ENCODE measurements at places on chromosomes 16 and 17.

DNA sequence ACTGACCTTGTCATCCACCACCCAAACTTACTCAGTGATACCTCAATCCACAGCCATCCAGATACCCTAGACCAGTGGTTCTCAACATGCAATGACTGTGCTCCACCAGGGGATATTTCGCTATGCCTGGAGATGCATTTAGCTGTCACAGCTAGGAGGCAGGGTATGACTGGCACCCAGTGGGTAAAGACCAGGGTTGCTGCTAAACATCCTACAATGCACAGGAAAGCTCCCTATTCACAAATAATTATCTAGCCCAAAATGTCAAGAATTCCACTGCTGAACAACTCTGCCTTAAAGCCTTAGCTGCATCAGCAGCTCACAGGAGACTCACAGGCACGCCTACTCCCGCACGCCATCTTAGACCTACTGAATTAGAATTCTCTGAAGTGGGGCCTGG lies 212.6 kb downstream of the GRIN2A start:
- DNase-seq, result no peak

GRCh38 chr16:22312897-22313781 lies 15.9 kb downstream of the POLR3E start:
- no peak for DNase-seq

GRCh38 chr17:43353393-43353792 lies 45.4 kb upstream of the ARL4D start:
- DNase-seq, result no peak

DNA sequence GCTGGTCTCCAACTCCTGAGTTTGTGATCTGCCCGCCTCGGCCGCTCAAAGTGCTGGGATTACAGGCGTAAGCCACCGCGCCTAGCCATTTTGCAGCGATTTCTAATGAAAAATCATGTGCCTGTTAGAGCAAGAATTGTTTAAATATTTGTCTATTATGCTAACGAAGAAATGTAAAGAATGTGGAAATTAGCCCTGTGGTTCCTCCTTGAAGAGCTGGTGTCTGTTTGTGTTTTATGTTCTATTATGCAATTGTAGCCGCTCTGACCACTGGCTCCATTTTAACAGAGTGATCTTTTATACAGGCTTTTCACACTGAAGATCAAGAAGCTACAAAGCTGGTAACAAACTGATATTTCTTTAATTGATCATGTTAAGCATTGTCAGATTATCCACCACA lies 217.3 kb downstream of the USP22 start:
- no peak for DNase-seq

DNA sequence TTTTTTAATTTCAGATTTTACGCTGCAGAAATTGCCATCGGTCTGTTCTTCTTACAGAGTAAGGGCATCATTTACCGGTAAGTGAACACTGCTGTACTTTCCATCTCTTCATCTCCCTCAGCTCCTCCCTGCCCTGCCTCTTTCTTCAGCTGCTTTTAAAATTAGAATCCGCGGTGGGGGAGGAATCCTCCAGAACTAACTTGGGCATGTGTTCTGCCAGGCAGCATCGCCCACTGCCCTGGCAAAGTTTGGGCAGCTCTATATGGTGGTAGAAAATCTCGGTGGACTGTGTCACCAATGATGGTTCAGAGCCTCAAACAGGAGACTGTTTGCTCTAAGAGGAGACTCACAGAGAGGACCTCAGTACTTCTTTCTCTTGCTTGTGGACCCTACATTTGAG lies 81.6 kb upstream of the CACNG3 start:
- no peak for DNase-seq
